ENCODE measurements at places on chromosomes 2 and 18. TPM values are rescaled to one million over a fixed set of nuclear protein-coding genes. Genes with fewer than 3 reads are reported as not detected.

Gene CROCC2
- polyA plus RNA-seq: not detected

Gene RAB27B
- 1.2 TPM for polyA plus RNA-seq

Gene CD8B2
- polyA plus RNA-seq: 10.2 TPM

Gene ATOH8
- not detected for polyA plus RNA-seq

Gene NEUROD1
- polyA plus RNA-seq: not detected

Gene OTOS
- not detected for polyA plus RNA-seq

Gene DOK6
- 0.13 TPM for polyA plus RNA-seq

Gene ZNF519
- 5.9 TPM for polyA plus RNA-seq

Gene STARD6
- polyA plus RNA-seq: not detected

Gene MFSD2B
- polyA plus RNA-seq: not detected

Gene POLR1B
- 24.3 TPM for polyA plus RNA-seq

Gene ACADL
- polyA plus RNA-seq: not detected

Gene SGPP2
- polyA plus RNA-seq: 2.2 TPM

Gene DSC3
- not detected for polyA plus RNA-seq

Data from CD8-positive, alpha-beta memory T cell (primary cell).